ENCODE measurements at places on chromosomes 2 and 18. TPM values are rescaled to one million over a fixed set of nuclear protein-coding genes. Genes with fewer than 3 reads are reported as not detected.

DNA sequence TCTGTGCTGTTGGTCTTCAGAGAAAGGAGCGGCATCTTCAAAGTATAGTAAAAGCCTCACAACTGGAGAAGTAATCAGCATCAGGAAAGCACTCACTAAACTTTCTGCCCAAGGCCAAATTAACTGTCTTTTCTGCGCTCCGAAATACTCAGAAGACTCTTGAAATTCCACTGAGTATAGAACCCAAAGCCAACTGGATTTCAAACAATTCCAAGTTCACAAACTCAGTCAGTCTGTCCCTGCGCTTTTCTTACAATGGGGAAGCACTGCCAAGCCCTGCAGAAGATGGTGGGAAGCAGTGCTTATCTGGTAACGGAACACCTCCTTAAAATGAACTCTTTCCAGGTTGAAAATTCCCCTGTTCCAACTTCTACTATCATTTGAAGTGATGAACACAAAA, 193.5 kb downstream of the NCKAP5 start:
- H3K27ac ChIP-seq = no peak overlapping the region
- H3K36me3 ChIP-seq = no peaks in the 10 kb centered on the region
- H3K4me1 ChIP-seq = no peaks in the 10 kb centered on the region
- no peaks in the 10 kb centered on the region for H3K27me3 ChIP-seq
- H3K4me3 ChIP-seq = no peak overlapping the region

GRCh38 chr18:53531187-53531586, 693.3 kb downstream of the MBD2 start:
- no peak overlapping the region for H3K4me3 ChIP-seq
- no peaks in the 10 kb centered on the region for H3K27me3 ChIP-seq
- no peak for DNase-seq
- no peak overlapping the region for H3K27ac ChIP-seq

- H3K27me3 ChIP-seq = no peaks in the 10 kb centered on the region
- H3K36me3 ChIP-seq = peaks cover 46% of the 10 kb centered on the region
- no peak overlapping the region for H3K4me3 ChIP-seq
- H3K27ac ChIP-seq = peak overlapping the region; percentile 1
- no peak for DNase-seq
Measured at GRCh38 chr2:69020496-69021426, 7.8 kb downstream of the ANTXR1 start.

DNA sequence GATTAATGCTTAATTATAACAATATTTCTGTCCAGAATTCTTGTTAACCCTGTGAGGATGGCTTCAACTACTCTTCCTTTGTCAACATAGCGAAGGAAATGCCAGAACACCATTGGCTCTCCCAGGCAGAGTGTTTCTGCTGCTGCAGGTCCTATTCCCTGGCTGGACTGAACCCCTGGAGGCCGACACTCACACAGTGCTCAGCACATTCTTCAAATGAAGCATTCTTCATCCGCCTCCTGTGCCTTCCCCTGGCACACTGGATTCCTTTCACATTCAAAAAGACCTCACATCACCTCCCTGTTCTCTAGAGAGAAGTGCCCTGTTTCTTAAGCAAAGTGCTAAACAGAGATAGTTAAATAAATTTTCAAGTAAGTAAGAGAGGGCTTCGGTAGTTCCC, 187.3 kb upstream of the MSH6 start:
- H3K4me1 ChIP-seq = no peaks in the 10 kb centered on the region
- H3K27ac ChIP-seq = no peak overlapping the region
- H3K27me3 ChIP-seq = peaks cover 2% of the 10 kb centered on the region
- no peak for DNase-seq
- H3K4me3 ChIP-seq = no peak overlapping the region

DNA sequence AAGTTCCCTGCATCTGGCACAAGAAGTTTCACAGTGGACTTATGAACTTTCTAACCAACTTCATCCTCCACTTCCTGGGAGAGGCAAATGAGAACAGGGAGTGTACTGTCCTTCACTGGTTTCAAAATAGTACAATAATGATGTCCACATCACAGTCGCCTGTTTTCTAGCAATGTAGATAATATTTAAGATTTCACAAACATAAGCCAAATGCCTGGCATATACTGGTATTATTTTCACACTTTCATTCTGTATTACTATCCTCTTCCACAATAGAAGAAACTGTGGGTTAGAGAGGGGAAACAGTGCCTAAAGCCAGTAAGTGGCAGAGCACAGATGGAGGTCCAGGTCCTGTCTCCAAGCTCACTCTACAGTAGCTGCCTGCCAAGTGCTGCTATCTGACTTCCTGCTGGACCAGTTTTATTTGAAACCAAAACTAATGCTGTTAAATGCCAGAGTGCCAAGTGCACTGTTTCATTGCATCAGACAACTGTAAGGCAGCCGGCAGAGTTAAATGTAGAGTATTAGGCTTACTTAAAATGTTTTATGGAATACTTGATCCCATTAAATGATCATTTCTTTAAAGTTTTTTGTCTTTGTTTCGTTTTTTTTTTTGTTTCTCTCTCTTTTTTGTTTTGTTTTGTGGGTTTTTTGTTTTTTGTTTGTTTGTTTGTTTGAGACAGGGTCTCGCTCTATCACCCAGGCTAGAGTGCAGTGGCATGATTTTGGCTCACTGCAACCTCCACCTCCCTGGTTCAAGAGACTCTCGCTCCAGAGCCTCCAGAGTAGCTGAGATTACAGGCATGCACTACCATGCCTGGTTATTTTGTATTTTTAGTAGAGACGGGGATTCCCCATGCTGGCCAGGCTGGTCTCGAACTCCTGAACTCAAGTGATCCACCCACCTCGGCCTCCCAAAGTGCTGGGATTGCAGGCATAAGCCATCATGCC, 15.1 kb downstream of the COBLL1 start:
- DNase-seq = peak; percentile 71
- no peaks in the 10 kb centered on the region for H3K27me3 ChIP-seq
- no peaks in the 10 kb centered on the region for H3K36me3 ChIP-seq
- no peak overlapping the region for H3K4me3 ChIP-seq
- H3K27ac ChIP-seq = peak overlapping the region; percentile 45

DNA sequence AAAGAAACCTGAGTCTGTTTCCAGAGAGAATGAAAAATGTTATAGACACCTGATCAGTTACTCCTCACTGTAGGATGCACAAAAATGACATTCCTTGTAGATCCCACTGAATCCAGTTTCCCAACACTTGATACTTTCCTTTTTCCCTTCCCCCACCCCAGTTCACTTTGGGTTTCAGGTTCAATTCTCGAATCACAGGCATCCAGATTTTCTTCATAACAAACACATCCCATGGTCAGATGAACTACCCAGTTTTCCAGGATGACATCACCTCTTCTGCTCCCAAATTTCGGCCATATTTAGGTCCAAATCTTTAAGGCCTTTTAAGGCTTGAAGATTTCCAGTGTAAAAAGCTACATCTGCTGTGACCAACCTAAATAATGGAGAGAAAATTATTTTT, 51.5 kb downstream of the UGP2 start:
- peaks cover 80% of the 10 kb centered on the region for H3K36me3 ChIP-seq
- no peaks in the 10 kb centered on the region for H3K4me1 ChIP-seq
- DNase-seq = no peak
- H3K27ac ChIP-seq = no peak overlapping the region
- H3K4me3 ChIP-seq = no peak overlapping the region
- no peaks in the 10 kb centered on the region for H3K27me3 ChIP-seq

SLC11A1 gene
- 0.31 TPM for polyA plus RNA-seq

- H3K27ac ChIP-seq = no peak overlapping the region
- no peaks in the 10 kb centered on the region for H3K36me3 ChIP-seq
- no peaks in the 10 kb centered on the region for H3K4me1 ChIP-seq
- DNase-seq = no peak
- no peaks in the 10 kb centered on the region for H3K27me3 ChIP-seq
Measured at GRCh38 chr2:30310955-30311354, 79.6 kb downstream of the LBH start.

- DNase-seq = peak; percentile 83
- no peaks in the 10 kb centered on the region for H3K27me3 ChIP-seq
- H3K4me1 ChIP-seq = 0 out of 2 replicates have a peak, but pooled peaks cover 3% of the 10 kb centered on the region
- H3K27ac ChIP-seq = no peak overlapping the region
- H3K4me3 ChIP-seq = peak overlapping the region; percentile 65
Measured at GRCh38 chr2:219570194-219570923, 980 bp downstream of the OBSL1 start.

Measured in SK-N-SH (cell line).